ENCODE measurements at places on chromosomes 2 and 18. TPM values are rescaled to one million over a fixed set of nuclear protein-coding genes. Genes with fewer than 3 reads are reported as not detected.

Gene VSNL1
- total RNA-seq, result not detected

Gene TRPM8
- not detected for total RNA-seq

Gene CDKL4
- total RNA-seq, result 0.27 TPM

Gene C2orf72
- 0.50 TPM for total RNA-seq

Gene SPATA3
- total RNA-seq, result 0.21 TPM

Gene TACR1
- not detected for total RNA-seq

Gene SULT1C4
- total RNA-seq, result not detected

Gene MOCOS
- 0.29 TPM for total RNA-seq

Gene FOXI3
- not detected for total RNA-seq
